ENCODE measurements at places on chromosomes 11 and 22. TPM values are rescaled to one million over a fixed set of nuclear protein-coding genes. Genes with fewer than 3 reads are reported as not detected.
A peak's percentile ranks its signal among the peaks of the same experiment; 100 is the strongest.

Gene TOM1
- 48.4 TPM for total RNA-seq

- H3K27me3 ChIP-seq: peaks cover 18% of the 10 kb centered on the region
- H3K36me3 ChIP-seq: no peaks in the 10 kb centered on the region
- no peak for DNase-seq
- no peaks in the 10 kb centered on the region for H3K4me1 ChIP-seq
Observed at GRCh38 chr11:45651156-45651555, 14.3 kb downstream of the CHST1 start.

Gene SLC7A4
- 0.18 TPM for total RNA-seq

DNA sequence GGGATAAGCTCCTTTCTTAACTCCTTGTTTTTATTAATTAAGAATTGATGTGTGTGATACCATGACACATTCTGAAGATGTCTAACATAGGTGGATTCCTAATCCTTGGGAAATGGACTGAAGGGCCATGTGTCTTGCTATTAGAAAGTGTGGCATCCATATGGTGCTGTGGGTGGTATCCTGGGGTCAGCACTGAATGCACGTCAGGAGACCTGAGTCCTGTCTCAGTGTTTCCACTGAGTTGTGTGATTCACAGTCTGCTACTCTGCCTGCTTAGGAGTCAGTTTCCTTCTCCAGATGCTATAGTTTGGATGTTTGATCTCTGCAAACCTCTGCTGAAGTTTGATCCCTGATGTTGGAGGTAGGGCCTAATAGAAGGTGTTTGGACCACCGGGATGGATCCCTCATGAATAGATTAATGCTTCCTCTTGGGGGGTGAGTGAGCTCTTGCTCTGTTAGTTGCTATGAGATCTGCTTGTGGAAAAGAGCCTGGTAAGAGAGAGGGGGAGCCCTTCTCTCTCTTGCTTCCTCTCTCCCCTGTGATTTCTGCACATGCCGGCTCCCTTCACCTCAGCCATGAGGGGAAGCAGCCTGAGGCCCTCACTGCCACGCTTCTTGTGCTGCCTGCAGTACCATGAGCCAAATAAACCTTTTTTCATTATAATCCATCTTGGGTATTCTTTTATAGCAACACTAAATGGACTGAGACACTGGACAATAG, 666.5 kb downstream of the NTM start:
- H3K4me1 ChIP-seq: no peaks in the 10 kb centered on the region
- DNase-seq: no peak
- H3K27me3 ChIP-seq: no peaks in the 10 kb centered on the region
- no peak overlapping the region for H3K27ac ChIP-seq

Gene AMOTL1
- 43.8 TPM for total RNA-seq

- H3K4me3 ChIP-seq: no peak overlapping the region
- no peaks in the 10 kb centered on the region for H3K36me3 ChIP-seq
- no peak overlapping the region for H3K27ac ChIP-seq
- no peak for DNase-seq
- H3K27me3 ChIP-seq: no peaks in the 10 kb centered on the region
Observed at GRCh38 chr11:78400702-78401101, 16.9 kb downstream of the GAB2 start.

- H3K4me3 ChIP-seq: no peak overlapping the region
- no peaks in the 10 kb centered on the region for H3K4me1 ChIP-seq
- H3K36me3 ChIP-seq: no peaks in the 10 kb centered on the region
- H3K27me3 ChIP-seq: peaks cover 15% of the 10 kb centered on the region
- H3K27ac ChIP-seq: no peak overlapping the region
Observed at GRCh38 chr11:125931116-125931515, 14.7 kb upstream of the VSIG10L2 start.

DNA sequence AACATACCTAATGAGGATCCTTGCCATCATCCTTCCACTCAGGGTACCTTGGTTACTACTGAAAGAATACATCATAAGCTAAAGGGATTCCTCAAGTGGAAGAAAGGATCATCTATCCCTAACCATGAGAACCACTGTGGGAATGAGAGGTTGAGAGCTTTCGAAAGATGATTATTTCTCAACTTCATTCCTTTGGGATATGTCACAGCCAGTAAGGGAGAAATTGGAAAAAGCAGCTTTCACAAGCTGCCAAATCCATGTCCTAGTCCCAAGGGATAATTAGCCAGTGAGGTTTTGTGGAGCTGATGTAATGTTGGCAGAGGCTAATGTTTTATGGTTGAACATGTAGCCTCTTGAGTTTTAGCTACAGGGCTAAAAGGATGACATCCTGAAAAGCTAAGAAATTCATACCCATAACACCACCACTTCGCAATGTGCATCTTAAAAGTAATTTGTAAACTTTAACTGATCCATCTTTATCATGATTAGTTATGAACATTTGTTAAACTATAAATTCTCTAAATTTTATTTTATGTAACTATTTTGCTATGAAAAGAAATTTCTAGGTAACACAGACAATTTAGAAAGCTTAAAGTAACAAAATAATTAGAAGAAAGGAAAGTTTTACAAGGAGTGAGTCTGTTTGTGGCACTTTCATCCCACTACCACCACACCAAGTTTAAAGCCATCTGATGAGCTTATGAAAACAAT, 123.9 kb downstream of the MRTFA start:
- peak overlapping the region; percentile 82 for H3K27ac ChIP-seq
- peak; percentile 77 for DNase-seq
- peaks cover 2% of the 10 kb centered on the region for H3K36me3 ChIP-seq
- no peaks in the 10 kb centered on the region for H3K27me3 ChIP-seq
- H3K4me3 ChIP-seq: no peak overlapping the region

DNA sequence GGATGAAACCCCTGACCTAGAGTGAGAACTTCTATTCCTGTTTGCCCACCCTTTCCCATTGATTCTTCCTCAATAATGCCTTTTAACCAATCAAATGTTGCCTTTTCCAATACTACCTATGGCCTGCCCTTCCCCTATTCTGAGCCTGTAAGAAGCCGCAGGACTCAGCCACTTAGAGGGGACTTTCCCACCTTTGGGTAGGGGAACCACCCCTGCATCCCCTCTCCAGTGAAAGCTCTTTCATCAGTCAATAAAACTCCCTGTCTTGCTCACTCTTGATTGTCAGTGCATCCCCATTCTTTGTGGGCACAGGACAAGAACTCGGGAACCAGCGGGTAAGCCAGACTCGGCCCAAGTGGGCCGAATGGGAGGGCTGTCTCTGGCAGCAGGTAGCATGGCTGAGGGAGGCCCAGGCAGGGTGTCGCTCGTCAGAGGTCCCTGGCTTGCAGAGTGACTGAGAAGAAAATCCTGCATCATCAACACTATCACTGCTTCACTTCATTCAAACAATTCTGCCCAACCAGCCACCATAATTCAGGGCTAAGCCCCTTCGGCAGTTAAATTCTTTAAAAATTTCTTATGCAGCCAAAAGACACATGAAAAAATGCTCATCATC, 30.4 kb downstream of the LDHAL6A start:
- no peaks in the 10 kb centered on the region for H3K4me1 ChIP-seq
- peaks cover 84% of the 10 kb centered on the region for H3K36me3 ChIP-seq
- H3K27me3 ChIP-seq: no peaks in the 10 kb centered on the region
- no peak overlapping the region for H3K27ac ChIP-seq
- no peak overlapping the region for H3K4me3 ChIP-seq
- DNase-seq: no peak

Data from stomach (tissue), 19 donors.